ENCODE measurements at places on chromosomes 1 and 21.

DNA sequence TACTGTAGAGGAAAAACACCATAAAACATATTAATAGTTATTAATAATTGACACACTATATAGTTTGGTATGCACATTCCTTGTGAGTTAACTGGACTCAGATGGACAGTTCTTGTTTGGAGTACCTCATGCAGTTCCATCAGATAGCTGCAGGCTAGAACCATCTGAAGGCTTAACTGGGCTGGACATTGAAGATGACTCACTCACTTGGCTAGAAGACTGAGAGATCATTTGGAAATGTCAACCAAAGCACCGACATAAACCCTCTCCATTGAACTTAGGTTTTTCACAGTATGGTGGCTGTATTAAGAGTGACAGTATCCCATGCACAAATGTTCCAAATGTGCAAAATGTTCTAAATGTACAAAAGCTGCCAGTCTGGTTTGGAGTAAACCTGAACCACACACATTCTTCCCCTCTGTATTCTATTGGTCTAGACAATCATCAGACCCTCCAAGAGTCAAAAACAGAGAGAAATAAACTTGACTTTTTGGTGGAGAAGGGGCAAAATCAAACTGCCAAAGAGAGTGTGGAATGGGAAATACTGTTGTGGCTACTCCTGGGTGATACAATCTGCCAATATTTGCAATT is 708.4 kb downstream of the KCNT2 start:
- DNase-seq = no peak

GRCh38 chr1:20234788-20235535 is 48.6 kb upstream of the PLA2G2C start:
- DNase-seq = no peak

- DNase-seq = no peak
These were observed 81.4 kb downstream of the RUNX1 start for GRCh38 chr21:34967509-34968289.

DNA sequence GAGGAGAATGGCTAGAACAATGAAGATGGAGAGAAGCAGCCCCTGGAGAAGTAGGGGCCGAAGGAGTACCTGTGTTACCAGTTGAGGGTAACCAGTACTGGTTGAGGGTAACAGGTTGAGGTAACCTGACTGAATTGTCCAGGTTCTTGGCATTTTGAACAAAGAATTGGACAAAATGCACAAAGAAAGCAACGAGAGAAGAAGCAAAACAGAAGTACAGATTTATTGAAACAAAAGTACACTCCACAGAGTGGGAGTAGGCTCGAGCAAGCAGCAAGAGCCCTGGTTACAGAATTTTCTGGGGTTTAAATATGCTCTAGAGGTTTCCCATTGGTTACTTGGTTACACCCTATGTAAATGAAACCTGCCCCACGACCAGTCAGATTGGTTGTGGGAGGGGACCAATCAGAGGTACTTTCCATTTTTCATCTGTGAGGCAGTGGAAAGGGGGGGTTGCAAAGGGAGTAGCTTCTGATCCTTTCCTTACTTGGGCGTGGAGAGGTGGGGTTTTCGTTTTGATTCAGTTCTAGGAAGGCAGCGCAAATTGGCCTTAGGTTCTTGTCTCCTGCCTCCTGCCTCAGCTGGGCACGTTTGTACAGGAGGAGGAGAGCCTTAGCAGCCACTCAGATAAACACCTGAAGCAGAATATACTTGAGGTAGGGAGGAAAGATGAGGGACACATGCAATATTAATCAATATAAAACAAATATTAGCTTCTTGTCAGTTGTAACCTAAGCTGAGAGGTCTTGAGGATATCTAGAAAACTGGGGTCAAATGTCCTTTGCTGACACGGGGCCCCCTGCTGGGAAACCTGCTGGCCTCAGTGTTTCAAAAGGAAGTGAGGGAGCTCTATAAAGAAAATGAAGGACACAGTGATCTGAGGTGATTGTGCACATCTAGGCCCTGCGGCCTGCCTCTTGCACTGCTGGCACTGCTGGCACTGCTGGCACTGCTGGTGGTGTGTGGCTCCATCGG is 14.3 kb upstream of the LSM10 start:
- DNase-seq = no peak

- DNase-seq = no peak
These were observed 29.2 kb upstream of the ETV3 start for GRCh38 chr1:157167437-157167836.

- DNase-seq = no peak
These were observed 64.4 kb upstream of the ETS2 start for GRCh38 chr21:38741092-38741949.

GRCh38 chr1:74531796-74532195 is 19.4 kb upstream of the LRRC53 start:
- DNase-seq = no peak

DNA sequence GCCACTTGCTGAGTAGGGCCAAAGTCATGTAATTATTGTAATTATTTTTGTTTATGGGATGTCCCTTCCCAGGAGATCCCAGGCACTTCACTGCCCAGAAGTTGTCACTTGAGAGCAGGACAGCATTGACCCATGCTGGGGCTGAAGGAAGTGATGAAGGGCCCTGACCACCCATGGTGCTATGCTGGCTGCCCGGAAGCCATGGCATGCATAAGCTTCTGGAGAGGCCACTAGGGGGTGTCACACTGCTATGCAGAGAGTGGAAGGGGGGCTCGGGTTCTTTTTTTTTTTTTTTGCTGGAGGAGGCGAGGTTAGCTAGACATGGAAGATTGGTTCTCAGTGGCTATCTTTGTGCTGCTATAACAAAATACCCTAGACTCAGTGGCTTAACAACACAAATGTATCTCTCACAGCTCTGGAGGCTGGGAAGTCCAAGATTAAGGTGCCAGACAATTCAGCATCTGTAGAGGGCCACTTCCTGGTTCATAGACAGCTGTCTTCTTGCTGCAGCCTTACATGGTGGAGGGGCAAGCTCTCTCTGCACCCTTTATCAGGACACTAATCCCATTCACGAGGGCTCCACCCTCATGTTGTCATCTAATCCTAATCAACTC is 84.9 kb downstream of the CNIH3 start:
- no peak for DNase-seq

GRCh38 chr21:41932191-41932575 is 21.6 kb downstream of the C2CD2 start:
- DNase-seq = no peak

- DNase-seq = no peak
These were observed 1.6 kb downstream of the OVAAL start for GRCh38 chr1:180560200-180560867.

DNA sequence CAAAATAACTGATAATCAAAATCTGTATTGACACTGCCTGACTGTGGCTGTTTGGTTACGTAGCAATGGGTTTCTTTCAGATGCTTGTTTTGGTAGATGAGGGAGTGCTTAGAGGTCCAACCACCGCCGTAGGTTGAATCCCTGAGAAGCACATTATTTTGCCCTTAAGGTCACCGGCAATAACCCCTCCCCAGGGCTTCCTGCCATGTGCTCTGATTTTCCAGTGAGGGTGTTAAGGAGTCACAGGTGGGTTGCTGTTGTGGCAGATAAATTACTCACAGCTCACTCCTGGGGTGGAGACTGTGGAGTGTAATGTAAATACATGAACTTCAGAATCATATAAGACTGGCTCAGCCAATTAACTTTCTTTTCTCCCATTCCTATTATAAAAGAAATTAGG is 81.5 kb upstream of the ZP4 start:
- DNase-seq = no peak

GRCh38 chr21:28266061-28266460 is 726.6 kb downstream of the LTN1 start:
- no peak for DNase-seq

- DNase-seq = no peak
These were observed 2.5 kb downstream of the SHISAL2A start for GRCh38 chr1:52635321-52636089.

- no peak for DNase-seq
These were observed 3.8 kb upstream of the MAP3K21 start for GRCh38 chr1:233323718-233324117.

DNA sequence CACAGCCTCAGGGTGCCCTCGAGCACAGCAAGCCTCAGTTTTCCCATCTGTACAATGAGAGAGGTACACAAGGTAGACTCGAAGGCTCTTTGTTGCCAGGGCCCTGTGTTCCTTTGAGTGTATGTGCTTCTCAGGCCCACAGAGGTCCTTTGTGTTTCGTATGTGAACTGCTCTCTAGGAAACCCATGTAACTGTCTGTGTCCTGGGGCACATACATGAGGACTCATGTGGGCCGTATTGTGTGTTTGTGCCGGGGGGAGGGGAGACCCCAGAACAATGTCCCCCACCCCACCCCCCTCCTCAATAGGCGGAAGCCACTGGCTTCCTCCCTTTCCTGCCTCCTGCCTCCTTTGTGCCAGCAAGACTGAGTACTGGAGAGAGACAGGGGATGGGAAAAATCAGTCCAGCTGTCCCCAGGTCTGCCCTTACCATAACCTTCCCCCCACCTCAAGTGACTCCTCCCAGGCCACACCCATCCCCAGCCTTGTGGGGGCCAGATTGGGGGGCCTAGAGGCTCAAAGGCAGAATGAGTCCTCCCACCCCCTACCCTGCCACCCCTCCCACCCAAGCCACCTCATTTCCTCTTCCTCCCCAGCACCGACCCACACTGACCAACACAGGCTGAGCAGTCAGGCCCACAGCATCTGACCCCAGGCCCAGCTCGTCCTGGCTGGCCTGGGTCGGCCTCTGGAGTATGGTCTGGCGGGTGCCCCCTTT is at the start of gene TIE1:
TSS of gene TIE1 (plus strand) at position 605 of the 717 bp plus-strand sequence. CDS start at position 695, 90 bp downstream.
- DNase-seq = no peak

DNA sequence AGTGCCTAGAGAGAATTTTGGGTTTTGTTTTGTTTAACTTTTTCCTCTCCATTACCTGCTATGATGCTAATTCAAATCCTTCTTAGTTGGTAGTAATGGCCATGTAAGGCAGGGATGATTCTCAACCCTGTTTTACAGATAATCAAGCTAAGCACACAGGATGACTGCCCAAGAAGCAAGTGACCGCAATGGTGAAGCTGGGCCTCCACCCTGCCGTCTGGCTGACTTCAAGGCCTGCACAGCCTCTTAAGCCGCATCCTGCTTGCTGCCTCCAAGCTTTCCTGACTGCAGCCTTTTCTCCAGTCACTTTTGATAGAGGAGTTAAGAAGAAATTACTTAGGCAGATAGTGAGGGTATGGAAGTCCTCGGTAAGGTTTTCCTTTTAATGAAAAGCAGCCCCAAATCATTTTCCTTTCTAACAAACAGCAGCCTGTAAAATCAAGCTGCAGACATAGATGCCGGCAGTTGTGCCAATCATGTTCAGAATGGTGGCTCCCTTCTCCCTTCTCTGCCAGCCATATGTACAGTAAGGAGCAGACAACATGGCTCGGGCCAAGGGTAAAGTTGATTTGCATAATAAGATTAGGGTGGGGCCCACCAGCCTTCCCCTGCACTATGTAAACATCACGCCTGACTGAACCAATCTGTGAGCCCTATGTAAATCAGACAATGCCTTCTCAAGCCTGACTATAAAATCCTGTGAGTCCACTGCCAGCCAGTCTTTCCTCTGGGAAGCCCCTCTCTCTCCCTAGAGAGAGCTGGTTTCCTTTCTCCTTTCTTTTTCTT is 8.8 kb upstream of the CTBS start:
- no peak for DNase-seq

DNA sequence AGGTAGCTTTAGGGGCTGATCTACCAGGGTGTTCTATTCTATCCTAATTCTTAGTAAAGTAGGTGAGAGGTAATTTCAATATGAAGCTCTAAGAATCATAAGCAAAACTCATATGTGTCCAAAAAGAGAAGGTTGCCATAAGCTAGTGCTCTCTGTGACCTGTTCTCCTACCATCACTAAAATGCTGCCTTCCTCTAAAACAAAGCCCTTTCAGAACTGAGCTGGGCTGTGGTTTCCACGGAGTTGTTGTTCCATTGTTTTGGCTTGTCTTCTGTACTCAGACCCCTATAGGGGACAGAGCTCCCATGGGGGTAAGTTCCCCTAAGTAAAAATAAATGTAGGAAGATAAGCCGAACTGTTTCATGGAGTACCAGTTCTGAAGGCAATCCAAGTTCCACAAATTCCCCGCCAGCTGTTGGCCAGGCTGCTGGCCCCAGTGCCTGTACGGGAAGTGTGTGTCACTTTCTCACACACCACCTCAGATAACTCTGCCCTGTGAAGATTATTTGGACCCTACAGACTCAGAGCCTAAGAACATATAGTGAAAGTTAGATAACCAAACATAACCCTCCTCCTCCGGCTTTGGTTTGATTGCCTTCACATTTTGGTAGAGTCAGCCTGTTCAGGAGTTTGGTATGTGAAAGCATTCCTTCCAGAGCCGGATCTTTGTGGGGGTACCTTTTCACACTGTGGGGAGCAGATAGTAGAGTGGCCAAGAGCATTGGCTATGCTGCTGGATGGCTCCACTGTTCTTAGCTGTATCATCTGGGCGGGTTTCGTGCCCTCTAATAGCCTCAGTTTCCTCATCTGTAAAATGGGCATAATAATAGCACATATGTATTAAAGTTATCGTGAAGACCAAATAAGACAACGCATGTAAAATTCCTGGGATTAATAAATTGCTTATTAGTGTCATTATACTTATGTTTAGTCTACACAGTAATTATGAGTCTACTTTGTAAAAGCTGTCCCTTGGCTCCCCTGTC is 10.8 kb downstream of the DPT start:
- no peak for DNase-seq

- peak; percentile 99 for DNase-seq
These were observed 279.8 kb upstream of the VAMP3 start for GRCh38 chr1:7491109-7491817.

- no peak for DNase-seq
These were observed 95.6 kb upstream of the JUN start for GRCh38 chr1:58879464-58879863.

- DNase-seq = no peak
These were observed 89.8 kb upstream of the KCNE2 start for GRCh38 chr21:34274001-34274400.

- no peak for DNase-seq
These were observed 1.6 kb downstream of the CD53 start for GRCh38 chr1:110874324-110875215.

DNA sequence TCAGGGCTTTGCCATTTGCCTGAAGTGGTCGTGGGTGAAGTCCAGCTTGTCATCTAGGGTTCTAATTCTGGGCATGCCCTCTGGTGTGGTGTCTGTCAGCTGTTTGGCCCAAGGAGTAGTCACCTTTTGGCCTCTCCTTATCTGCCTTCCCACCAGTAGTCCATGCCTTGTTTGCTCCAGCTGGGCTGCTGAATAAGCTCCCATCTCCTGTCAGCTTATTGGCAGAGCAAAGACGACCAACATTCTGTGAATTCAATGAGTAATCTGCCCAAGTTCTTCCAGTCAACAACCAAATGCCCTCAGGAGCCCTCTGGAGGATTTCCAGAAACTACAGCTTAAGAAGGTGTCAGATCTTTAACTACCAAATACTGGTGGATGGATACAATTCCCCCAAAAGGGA is 7.0 kb downstream of the BCAN start:
- DNase-seq = no peak
